Inflammatory macrophage (primary cell): ENCODE measurements at places on chromosomes 7 and 10.
A peak's percentile ranks its signal among the peaks of the same experiment; 100 is the strongest.

DNA sequence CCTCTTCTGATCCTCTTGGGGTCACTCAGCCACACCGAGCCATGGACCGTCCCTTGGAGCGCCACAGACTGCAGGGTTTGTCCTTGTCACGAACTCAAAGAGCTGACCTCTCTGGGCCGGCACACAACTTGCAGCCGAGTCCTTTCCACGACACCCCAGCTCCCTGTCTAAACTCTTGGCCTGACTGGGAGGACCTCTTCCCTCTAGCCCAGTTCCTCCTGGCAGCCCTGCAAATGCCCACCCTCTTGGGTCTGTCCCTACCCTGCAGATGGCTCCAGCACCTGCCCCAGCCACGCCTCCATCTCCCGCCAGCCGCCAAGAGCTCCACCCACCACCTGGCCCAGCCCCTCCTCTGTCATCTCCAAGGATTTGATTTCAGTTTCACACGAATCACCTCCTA is 339.2 kb downstream of the DNAJB6 start:
- no peak for DNase-seq

DNA sequence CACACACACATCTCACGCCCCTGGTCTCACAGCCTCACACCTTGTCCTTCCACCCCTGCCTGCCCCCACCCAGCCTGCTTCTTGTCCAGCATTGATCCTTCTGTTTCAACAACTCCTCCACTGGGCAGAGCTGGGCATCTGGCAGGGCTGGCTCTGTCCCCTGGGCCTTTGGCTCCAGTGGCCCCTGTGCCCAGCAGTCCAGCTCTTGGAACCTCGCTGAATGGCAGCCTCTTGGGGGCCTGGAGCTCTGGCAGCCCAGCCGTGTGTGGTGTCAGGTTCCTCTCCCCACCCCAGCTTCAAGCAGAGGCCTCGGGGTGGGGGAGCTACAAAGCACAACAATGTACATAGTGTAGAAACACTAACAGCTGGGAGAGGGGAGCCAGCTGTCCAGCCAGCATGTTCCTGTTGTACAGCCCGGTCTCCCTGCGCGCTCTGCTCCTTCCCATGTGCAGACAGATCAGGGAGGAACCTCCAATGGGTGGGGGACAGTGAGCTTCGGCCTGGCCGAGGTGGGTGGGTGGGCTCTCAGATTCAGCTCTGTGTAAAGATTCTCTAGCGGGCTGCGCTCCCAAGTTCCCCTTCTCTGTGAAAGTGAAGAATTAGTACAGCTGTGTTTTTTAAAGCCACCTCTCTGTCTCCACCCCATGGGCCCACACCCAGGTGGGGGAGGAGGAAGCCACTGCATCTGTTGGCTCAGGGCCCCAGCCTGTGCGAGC is 19.4 kb downstream of the ZMIZ2 start:
- no peak for DNase-seq

GRCh38 chr7:143437578-143437977 is 5.7 kb upstream of the TAS2R60 start:
- no peak for DNase-seq

- DNase-seq, result peak; percentile 82
Measured at GRCh38 chr10:118720685-118721538, 33.9 kb downstream of the CACUL1 start.

GRCh38 chr10:14507176-14507575 is 176.5 kb upstream of the FRMD4A start:
- no peak for DNase-seq

DNA sequence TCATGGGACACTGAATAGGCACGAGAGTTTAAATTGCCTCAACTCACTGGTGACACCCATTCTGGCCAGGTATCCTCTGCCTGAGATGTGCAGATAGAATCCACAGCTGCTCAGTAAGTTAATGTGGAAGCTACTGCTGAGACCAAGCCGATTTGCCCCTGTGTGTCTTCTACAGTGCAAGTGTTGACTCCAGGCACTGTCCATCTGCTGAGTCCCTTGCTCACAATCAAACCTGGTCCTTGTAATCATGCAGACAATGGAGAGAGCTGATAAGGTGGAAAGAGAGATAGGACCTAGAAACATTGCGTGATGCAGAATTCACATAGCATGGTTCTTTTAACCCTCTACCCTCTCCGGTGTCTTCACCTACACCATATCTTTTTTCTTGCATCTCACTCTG is 101.4 kb downstream of the ITGB8 start:
- no peak for DNase-seq

DNA sequence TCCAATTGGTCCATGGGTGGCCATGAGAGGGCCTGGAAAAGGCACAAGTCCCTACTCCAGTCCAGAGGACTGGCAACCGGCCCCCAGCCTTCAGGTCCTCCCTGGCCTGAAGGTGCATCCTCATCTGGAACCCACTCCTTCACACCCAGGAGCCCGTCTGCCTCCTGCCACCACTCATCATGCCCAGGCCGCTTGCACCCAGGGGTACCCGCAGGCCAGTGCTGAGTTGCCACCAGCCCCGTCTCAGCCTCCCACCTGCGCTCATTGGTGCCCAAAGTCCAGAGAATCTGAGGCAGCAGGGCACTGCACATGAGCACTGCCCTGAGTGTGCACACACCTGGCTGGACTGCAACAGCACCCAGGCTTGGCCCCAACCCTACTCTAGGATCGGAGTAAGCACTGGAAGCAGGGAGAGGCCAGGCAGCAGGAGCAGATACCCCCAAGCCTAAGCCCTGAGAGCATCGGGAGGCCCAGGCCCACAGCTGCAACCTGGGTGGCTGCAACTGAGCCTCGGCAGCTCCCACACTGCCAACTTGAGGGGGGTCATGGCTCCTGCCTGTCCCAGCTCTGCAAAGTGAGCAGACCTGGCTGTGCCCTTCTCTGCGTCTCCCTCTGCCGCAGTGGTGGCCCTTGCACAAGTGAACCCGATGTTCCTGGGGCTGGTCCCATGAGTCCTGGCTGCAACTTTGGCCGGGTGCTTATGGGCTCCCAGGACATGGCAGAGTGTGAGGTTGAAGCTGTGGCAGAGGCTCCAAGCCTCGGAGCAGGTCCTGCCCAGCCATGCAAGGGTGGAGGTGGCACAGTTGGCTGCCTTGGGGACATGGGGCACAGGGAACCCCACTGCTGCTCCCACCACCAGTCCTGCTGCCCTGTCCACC is 44.3 kb downstream of the TCERG1L start:
- no peak for DNase-seq

- no peak for DNase-seq
Measured at GRCh38 chr7:130197094-130197493, 8.1 kb downstream of the TMEM209 start.

DNA sequence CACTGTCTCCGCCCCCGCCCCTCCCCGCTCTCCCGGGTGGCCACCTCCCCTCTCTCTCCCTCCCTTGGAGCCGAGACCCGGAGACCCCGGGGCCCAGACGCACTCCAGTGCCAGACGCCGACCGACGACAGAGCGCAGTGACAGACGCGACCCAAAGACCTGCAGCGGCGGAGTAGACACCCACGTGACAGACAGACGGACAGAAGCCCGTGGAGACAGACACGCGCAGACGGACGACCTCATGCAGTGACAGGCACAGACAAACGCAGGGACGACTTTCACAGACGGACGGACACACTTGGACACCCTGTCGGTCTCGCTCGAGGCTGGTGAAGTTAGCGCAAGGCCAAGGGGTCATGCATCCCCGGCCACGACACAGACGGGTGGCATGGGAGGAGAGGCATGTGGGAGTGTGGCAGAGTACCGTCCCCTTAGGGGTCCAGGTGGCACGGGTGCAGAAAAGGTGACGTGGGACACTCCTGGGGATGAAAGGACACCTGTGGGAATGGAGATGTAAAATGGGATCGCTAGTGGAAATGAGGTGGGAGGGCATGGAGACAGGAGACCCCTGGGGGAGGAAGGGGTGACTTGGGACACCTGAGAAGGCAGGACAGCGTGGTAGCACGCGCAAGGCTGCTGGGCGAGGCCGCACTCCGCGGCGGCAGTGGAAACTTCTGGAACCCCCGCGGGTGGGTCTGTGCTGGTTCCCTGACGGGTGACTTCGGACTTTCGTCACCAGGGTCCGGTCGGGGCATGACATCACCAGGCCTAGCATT is 456 bp upstream of the ACHE start:
- DNase-seq, result peak; percentile 20

DNA sequence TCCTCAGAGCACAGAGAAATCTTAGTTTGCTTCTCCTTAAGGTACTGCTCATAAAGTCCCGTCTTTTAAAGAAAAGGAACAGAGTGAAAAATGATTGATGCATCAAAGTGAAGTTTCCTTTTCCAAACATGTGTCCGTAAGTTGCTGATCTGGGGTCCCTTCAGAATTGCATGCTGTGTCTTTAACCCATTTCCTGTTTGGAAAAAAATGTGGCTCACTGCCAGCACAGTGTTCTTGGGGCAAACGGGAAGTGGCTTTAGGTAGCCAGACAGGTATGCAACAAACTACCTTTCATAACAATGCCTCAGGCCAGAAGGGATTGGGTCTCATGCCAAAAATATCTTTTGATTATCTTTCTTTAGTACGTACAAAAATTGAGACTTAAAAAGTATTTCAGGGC is 50.9 kb downstream of the TFAM start:
- no peak for DNase-seq

DNA sequence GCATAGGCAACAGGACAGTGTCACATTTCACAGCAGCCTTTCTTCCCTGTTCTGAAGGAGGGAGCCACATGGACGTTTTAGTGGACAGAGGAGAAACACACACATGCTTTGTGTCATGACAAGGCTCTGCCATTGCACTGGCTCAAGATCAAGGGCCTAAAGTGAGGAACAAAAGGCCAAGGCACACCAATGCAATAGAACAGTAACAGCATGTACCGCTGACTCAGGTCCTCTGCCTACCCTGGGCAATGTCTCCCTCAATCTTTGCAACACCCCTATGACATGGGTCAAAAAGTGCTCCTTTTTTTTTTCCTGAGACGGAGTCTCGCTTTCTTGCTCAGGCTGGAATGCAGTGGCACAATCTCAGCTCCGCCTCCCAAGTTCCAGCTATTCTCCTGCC is 57.8 kb upstream of the SDK1 start:
- DNase-seq, result no peak

GRCh38 chr7:155551785-155552611 is 5.6 kb upstream of the CNPY1 start:
- peak; percentile 8 for DNase-seq

GRCh38 chr7:102008535-102009262 is 191.3 kb downstream of the CUX1 start:
- no peak for DNase-seq

DNA sequence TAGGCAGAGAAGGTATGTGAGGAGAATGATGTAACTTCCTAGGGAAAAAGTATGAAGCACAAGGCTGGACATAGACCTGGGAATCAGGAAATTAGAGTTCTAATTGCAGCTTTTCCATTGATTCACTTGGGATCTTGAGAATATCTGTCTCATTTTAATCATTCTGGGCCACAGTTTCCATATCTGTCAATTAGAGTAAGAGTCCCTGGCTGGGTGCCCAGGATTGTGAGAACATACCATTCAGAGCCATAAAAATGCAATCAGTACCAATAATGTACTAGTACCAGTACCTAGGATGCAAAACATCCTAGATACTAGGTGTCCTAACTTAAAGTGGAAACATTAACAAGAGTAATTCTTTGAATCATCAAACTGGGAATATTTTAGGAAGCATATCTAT is 29.6 kb downstream of the CAV1 start:
- no peak for DNase-seq

DNA sequence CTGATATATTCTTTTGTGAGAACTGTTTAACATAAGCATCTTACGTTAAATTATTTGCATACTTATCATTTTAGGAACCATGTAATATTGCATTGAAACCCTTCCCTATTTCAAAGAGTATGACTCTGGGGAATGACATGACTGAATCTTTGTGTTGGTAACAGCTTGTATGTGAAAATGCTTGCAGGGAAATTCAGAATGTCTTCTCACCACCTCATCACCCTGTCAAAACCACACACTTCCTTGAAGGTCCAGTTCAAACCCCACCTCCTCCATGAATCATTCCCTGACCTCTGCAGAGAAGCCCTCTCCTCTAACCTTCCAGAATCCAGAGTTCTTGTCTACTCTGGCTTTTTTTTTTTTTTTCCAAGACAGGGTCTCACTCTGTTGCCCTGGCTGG is 26.3 kb upstream of the NKX2-3 start:
- no peak for DNase-seq

GRCh38 chr10:116972131-116972530 is 32.9 kb downstream of the SHTN1 start:
- DNase-seq, result no peak

- no peak for DNase-seq
Measured at GRCh38 chr7:106177738-106178592, 65.9 kb upstream of the SYPL1 start.

DNA sequence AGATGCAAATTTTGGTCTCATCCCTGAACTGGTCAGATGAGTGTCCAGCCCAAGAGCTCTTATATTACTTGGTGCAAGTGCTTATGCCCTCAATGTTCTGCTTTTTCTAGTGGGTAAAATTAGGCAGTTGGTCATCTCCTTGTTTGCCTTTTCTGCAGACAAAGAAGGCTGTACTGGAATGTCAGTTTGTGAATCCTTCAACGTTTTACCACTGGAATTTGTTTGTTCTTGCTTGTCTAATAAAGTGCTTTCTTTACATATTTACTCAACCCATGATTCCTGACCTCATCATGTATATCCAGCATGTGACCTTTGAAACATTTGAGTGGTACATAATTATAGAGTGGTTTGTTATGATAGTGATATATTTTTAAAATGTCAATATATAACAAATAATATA is 232.2 kb upstream of the TEX47 start:
- DNase-seq, result no peak

DNA sequence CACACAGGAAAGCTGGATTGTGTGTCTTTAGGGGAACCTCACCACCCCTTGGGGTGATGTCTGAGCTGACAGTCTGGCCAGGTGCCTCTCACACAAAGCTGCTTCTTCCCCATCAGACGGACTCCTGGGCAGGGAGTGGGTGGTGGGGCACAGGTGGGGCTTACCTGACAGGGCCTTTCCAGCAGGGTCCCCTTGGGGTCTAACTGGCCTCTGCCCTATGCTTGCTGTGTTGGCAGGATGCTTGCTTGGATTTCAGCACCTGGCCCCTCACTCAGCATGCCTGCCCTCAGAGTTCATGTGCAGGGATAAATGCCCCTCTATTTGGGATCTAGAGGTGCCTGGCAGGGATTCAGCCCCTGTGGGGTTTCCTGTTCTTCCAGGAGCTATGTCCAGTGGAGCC is 496.9 kb upstream of the ZMIZ1 start:
- no peak for DNase-seq

DNA sequence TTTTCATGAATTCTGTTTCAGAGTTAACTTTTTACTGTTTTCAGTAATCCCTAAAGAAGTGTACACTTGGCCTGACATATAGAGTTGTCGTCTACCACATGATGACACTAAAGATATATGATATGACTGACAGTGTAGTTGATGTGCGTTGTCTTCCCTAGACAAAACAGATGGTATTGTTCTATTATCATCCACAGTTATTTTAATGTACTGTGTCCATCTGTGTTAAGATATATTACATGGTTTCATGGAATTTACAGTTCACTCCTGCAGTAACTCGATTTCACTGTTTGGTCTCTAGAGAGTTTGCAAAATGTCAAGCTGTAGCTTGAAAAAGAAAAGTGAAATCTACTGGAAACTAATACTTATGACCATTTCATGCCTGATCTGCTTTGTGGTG is 18.1 kb downstream of the FOXP2 start:
- no peak for DNase-seq
